ENCODE measurements at places on chromosomes 7 and 10. TPM values are rescaled to one million over a fixed set of nuclear protein-coding genes. Genes with fewer than 3 reads are reported as not detected.

- DNase-seq = no peak
- H3K4me1 ChIP-seq = peaks cover 11% of the 10 kb centered on the region
- H3K36me3 ChIP-seq = peaks cover 6% of the 10 kb centered on the region
- no peak overlapping the region for H3K4me3 ChIP-seq
- H3K27ac ChIP-seq = no peak overlapping the region
Measured at GRCh38 chr10:49534670-49535381, 4.1 kb downstream of the ERCC6 start.

DNA sequence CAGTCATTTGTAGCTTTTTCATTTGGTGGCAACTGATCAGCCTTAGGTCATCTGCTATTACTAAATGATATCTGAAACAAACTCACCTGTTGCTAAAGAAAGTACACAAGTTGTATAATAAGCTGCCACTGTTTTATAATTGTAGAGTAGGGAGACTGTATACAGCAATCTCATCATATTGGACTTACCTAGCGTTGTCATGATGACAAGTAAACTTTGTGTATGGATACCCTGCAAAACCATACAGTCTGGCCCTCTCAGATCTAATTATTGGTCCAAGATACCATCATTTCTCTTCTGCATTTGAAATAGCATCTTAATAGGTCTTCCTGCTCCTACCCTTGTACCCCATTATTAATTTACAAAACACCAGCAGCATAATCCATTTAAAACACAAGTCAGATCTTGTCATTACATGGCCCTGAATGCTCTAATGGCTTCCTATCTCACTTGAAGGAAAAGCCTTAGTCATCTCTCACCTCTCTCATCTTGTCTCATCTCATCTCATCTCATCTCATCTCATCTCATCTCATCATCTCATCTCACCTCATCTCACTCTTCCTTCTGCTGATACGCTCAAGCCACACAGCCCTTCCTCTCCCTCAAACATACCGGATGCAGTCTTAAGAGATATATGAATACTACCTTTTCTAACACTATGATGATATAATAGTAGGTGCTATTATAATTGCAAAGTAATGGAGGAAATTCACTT, 540.6 kb downstream of the MDFIC start:
- no peak for DNase-seq
- no peaks in the 10 kb centered on the region for H3K27me3 ChIP-seq
- H3K4me3 ChIP-seq = no peak overlapping the region
- H3K36me3 ChIP-seq = no peaks in the 10 kb centered on the region
- no peak overlapping the region for H3K27ac ChIP-seq

DNA sequence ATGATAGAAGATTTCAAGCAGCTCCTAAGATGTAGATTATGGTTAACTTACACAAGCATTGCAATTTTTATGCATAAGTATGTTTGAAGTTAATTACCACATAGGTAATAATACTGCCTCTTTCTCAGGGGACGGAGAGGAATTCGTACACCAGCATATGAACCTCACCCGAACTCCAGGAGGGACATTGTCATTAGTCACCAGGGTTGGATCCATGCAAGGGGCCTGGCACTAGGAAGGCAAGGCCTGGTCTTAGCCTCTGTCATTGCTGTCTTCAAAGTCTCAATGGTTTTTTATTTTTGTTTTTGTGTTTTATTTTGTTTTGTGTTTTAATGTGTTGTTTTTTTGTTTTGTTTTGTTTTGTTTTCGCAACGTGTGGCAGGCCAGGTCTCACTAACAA, 145.6 kb upstream of the PPP2R2D start:
- H3K27me3 ChIP-seq = no peaks in the 10 kb centered on the region
- no peak overlapping the region for H3K4me3 ChIP-seq
- no peaks in the 10 kb centered on the region for H3K4me1 ChIP-seq
- H3K36me3 ChIP-seq = no peaks in the 10 kb centered on the region

DNA sequence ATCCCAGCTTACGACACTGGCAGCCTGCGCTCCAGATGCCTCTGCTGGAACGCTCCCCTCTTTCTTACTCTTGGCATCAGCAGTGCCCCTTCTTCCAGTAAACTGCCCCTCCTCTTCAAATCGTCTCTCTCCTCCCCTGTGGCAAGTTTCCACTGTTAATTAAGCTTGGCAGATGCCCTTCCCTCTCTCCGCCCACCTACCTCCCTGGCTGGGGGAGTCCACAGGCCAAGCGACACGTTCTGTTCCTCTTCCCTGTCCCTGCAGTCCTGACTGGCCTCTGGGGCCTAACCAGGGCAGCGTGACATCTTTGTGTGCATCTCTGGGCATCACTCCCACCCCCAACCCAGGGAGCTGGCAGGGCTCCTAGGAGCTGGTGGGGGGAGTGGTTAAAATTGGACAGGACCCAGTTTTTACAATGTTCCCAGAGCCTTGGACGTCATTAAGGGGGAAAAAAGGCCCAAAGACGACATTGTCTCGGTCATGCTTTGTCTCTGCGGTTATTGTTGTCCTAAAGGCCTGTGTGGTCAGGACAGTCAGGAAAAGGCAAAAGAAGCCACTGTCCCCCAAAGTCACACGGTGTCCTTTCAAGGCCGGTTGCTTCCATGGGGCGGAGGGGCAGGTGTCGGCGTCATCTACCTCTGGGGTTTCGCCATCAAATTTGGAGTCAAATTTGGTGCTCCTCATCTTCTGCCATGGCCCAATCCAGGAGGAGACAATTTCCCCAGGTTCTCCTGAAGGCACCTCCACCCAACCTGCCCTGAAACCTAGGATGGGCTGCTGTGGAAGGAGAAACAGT, 54.2 kb downstream of the DLG5 start:
- H3K4me1 ChIP-seq = peaks cover 55% of the 10 kb centered on the region
- H3K4me3 ChIP-seq = no peak overlapping the region
- peak overlapping the region; percentile 75 for H3K27ac ChIP-seq
- H3K36me3 ChIP-seq = no peaks in the 10 kb centered on the region
- peak; percentile 60 for DNase-seq

GRCh38 chr10:31071232-31072005, 39.8 kb upstream of the ZNF438 start:
- no peaks in the 10 kb centered on the region for H3K27me3 ChIP-seq
- H3K4me3 ChIP-seq = no peak overlapping the region
- no peak for DNase-seq
- no peaks in the 10 kb centered on the region for H3K36me3 ChIP-seq
- H3K4me1 ChIP-seq = peaks cover 26% of the 10 kb centered on the region

DNA sequence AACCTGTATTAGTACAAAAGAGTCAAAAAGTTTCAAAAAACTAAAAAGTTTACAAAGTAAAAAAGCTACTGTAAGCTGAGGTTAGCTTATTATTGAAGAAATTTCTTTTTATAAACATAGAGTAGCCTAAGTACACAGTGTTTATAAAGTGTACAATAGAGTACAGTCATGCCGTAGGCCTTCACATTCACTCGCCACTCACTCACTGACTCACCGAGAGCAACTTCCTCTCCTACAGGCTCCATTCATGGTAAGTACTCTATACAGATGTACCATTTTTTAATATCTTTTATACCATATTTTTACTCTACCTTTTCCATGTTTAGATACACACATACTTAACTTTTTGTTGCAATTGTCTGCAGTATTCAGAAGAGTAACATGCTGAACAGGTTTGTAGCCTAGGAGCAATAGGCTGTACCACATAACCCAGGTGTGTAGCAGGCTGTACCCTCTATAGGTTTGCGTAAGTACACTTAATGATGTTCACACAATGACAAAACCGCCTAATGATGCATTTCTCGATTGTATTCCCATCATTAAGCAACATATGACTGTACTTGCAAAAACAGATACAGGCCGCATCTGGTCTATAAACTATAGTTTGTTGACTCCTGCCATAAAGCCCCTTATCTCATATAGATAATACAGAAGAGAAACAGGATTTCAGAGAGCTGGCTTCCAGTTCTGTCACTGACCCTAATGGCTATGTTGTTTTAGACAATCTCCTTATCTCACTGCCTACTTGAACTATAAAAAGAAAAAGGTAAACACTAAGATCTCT, 438.8 kb downstream of the HTR7 start:
- DNase-seq = no peak
- no peak overlapping the region for H3K27ac ChIP-seq
- no peaks in the 10 kb centered on the region for H3K36me3 ChIP-seq
- no peak overlapping the region for H3K4me3 ChIP-seq

GRCh38 chr10:92689663-92690210, at the start of gene HHEX:
Gene HHEX, plus strand, starts transcription at chr10:92689955. Its CDS starts 32 bp downstream, at chr10:92689987.
- peak within 1 kb of the TSS; percentile 99 for H3K27ac ChIP-seq
- H3K4me1 ChIP-seq = peaks cover 12% of the 10 kb centered on the region
- H3K27me3 ChIP-seq = no peaks in the 10 kb centered on the region
- H3K4me3 ChIP-seq = peak within 1 kb of the TSS; percentile 94

- no peak overlapping the region for H3K27ac ChIP-seq
- H3K27me3 ChIP-seq = no peaks in the 10 kb centered on the region
- no peak for DNase-seq
- peaks cover 25% of the 10 kb centered on the region for H3K4me1 ChIP-seq
- H3K4me3 ChIP-seq = peak overlapping the region; percentile 81
Measured at GRCh38 chr10:1057106-1057657, 997 bp downstream of the WDR37 start.

GRCh38 chr7:130875265-130875741, 141.3 kb upstream of the KLF14 start:
- H3K27me3 ChIP-seq = no peaks in the 10 kb centered on the region
- peak; percentile 82 for DNase-seq
- peaks cover 10% of the 10 kb centered on the region for H3K36me3 ChIP-seq
- H3K27ac ChIP-seq = peak overlapping the region; percentile 100
- peaks cover 38% of the 10 kb centered on the region for H3K4me1 ChIP-seq

- no peaks in the 10 kb centered on the region for H3K4me1 ChIP-seq
- H3K4me3 ChIP-seq = no peak overlapping the region
- no peak overlapping the region for H3K27ac ChIP-seq
- no peaks in the 10 kb centered on the region for H3K27me3 ChIP-seq
Measured at GRCh38 chr7:25906003-25906402, 246.0 kb upstream of the NFE2L3 start.

- no peak for DNase-seq
- no peaks in the 10 kb centered on the region for H3K27me3 ChIP-seq
Measured at GRCh38 chr10:98144985-98145384, 10.5 kb downstream of the R3HCC1L start.

DNA sequence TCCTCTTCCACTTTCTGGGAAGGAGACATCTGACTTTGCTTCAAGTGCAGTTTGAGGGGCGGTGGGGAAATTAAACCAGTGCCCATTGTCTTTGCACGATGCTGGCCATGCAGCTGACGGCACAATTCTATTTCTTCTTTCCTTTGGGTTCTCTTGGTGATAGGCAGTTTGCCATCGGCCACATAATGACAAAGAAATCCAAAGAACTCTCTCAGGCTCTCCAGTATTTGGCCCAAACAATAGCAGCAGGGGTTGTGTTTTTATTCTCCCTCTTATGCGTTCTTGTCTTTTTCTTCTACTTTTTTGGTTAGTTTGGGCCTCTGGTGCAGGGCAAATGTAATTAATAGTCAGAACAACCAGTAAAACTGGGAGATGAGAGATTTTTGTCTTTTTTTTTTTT, 147.0 kb downstream of the EMX2 start:
- DNase-seq = no peak
- H3K27ac ChIP-seq = no peak overlapping the region
- no peaks in the 10 kb centered on the region for H3K27me3 ChIP-seq

DNA sequence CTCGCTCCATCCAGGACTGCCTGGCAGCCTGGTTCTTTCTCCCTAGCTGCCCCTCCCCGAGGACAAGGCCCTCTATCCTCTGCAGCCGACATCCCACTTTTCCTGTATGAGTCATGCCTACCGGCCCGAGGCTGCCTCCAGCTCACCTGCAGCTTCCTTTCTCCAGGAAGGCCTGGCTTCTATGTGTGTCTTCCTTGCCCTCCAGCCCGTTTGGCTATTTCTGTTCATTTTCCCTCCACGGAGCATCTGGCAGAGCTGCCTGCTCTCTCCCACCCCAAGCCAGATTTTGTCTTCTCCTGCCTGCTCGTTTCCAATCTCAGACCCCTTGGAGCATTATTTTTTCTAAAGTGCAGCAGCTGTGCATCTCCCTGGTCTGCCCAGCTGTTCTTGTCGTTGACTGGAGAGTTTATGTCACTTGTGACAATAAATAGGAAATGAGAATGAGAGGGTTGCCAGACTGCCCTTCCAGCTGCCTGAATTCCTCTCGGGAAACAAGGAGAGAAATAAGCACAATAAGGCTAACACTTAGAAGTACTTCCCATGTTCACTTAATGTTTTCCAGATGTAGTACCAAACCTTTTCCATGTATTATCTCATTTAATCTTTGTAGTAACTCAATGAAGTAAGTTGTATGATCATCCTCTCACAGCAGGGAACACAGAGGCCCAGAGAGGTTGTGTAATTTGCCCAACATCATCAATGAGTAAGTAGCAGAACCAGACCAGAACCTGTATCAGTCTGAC, 19.7 kb downstream of the UBTD1 start:
- H3K27ac ChIP-seq = no peak overlapping the region
- H3K27me3 ChIP-seq = no peaks in the 10 kb centered on the region
- H3K4me1 ChIP-seq = peaks cover 15% of the 10 kb centered on the region
- H3K36me3 ChIP-seq = no peaks in the 10 kb centered on the region
- H3K4me3 ChIP-seq = no peak overlapping the region

DNA sequence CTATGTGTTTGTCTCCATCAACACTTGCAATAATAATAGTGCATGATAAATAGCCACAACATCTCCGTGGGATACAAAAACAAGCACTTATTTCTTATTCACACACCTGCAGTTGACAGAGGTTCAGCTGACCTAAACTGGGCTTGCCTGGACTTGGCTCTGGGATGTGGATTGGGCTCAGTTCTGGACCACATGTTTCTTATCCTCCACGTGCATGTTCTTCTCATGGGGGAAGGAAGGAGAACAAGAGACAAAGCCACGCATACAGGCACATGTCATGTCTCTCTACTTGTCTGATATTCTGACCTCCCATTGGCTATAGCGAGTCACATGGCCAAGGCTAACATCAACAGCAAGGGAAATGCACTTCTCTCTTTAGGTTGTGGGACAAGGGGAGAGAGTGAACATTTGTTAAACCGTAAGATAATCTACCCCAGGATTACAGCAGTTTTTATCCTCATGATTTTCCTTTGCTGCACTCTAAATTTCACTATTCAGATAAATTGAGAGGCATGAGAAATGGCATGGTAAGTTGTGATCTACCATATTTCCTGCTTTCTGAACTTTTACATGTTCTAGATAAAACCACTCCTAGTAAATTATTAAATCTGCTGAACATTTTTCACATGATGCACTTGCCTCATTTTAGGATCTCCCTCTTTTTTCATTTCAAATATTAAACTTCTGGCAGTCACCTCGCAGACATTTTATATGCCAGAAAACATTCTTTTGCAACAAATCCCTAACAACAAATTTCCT, 33.7 kb downstream of the CFAP58 start:
- H3K4me3 ChIP-seq = no peak overlapping the region
- no peak for DNase-seq
- H3K36me3 ChIP-seq = no peaks in the 10 kb centered on the region

- no peak for DNase-seq
- peak overlapping the region; percentile 88 for H3K4me3 ChIP-seq
- H3K4me1 ChIP-seq = peaks cover 8% of the 10 kb centered on the region
- peak overlapping the region; percentile 95 for H3K27ac ChIP-seq
Measured at GRCh38 chr10:26696786-26697162, 727 bp upstream of the PDSS1 start.

The RADIL gene
- total RNA-seq = 4.9 TPM

The HOXA5 gene
- 2.7 TPM for total RNA-seq

The CPED1 gene
- total RNA-seq = 19.6 TPM

The SLC26A3 gene
- total RNA-seq = 0.45 TPM

The FEZF1 gene
- total RNA-seq = not detected

The FAM24B gene
- total RNA-seq = 2.1 TPM

The GRID2IP gene
- total RNA-seq = 0.34 TPM
